Amniotic stem cell (primary cell): ENCODE measurements at places on chromosomes 11 and 22.

DNA sequence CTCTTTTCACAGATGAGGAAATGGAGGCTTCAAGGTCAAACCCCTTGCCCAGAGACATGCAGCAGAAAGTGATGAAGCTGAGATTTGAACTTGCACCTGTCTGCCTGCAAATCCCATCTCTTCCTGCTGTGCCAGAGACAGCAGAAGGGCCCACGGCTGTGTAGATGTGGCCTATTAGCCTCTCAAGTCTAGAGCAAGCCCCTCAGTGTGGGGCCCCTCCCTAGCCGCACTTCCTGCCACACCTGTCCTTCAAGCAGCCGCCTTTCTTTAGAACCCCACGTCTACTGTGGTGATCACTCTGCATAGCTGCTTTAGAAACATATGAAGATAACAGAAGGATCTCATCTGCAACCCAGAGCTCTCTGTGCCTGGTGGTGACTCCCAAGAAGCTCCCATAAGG, 41.2 kb upstream of the JAM3 start:
- DNase-seq, result no peak

DNA sequence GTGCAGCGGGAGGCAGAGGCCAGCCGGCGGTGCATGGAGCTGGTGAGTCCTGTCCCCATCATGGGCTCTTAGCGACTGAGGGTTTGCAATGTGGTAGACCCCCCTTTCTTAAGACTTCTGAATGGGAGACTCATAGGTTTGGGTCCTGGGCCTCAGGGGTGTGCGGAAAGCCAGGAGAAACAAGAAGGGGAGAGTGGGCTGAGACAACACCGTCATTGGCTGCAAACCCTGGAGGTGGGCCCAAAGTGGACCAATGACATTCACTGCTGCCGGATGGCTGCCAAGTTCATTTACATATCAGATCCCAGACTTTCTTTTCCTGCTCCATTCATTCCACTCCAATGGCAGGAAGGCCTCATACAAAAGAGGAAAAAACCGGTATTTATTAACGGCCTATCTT, 213.3 kb downstream of the MYO18B start:
- no peak for DNase-seq

DNA sequence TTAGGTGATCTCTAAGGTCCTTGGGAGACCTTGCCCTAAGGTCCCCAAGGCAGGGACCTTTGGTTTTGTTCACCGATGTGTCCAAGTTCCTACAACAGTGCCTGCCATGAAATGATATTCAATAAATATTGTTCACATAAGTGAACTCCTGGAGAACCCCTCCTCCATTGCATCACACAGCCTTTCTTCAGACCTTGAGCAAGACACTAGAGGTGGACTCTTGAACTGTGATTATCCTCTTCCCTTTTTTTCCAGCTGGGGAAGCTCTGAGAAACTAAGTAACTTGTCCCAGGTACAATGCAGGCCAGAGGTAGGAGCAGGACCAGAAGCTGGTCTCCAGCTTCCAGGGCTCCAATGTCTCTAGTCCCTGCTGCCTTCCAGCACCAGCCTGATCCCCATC, 76.6 kb upstream of the LMO1 start:
- DNase-seq, result no peak

DNA sequence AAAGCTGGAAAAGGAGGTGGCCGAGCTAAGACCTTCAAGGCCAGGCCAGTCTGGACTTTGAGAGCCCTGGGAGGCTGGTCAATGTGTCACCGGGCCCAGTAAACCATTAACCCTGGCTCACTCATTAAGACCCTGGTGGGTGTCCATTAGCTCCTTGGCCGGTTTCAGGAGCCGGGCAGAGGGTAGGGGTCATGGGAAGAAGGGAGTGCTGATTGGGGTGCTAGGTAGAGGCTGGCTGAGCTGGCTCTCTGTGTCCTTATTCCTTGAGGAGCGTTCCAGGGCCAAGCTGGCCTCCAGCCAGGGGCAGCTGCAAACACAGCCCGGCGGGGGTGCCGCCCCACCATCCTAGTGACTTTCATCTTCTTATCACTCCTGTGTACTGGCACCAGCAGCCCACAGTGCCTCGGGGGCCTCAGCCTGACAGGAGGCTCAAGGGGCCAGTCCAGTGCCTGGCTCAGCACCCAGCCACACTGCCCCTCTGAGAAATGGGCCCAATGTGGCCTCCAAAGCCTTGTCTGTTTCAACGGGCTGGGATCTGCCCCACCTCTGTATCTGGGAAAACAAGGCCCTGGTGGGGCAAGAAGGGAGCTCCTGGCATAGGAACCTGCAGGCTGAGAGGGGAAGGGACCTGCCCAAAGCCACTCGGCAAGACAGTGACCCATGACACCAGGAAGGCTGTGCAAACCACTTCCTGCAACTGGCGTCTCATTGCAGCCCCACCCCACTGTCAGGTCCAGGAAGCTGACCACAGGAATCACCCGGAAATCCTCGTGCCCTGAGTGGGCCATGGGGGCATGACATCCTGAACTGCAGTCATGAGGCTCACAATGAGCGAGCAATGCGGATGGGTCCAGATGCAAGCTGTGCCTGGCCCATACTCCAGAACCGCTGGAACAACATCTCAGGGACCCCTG, 15.1 kb upstream of the RGL4 start:
- DNase-seq, result no peak

GRCh38 chr22:37804881-37805809, 2.6 kb upstream of the GCAT start:
- no peak for DNase-seq

- DNase-seq, result no peak
Measured at GRCh38 chr11:111632516-111633220, 30.4 kb downstream of the SIK2 start.

DNA sequence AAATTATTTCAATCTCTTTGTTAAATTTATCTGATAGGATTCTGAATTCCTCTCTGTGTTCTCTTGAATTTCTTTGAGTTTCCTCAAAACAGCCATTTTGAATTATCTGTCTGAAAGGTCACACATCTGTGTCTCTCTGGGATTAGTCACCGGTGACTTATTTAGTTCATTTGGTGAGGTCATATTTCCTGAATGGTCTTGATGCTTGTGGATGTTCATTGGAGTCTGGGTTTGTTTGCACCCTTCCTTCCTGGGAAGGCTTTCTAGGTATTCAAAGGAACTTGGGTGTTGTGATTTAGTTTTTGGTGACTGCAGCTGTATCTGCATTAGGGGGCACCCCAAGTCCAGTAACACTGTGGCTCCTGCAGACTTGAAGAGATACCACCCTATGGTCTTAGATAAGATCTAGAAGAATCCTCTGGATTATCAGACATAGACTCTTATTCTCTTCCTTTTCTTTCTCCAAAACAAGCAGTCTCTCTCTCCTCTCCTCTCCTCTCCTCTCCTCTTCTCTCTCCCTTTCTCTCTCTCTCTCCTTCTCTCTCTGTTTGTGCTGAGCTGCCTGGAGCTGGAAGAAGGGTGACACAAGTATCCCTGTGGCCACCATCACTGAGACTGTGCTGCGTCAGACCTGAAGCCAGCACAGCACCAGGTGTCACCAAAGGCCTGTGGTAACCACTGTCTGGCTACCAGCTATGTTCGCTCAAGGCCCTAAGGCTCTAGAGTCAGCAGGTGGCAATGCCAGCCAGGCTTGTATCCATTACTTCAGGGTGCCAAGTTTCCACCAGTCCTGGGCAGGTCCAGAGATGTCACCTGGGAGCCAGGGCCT, 3.3 kb upstream of the HEPN1 start:
- DNase-seq, result no peak

DNA sequence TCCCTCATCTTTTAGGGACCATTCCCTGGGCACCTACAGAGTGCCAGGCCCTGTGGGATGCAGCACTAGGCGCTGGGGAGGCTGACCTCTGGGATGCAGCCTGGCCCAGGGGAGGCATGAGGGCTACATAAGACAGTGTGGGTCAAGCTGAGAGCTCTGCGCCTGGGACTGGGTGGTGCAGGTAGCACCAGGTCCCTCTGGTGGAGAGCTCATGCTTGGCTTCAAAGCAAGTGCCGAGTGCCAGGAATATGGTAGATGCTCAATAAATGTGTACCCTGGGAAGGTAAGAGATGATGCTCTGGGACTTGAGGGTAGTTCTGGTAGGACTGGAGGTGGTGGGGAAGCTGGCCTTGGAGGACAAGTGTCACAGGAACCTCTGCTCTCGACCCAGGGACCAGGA, 2.0 kb upstream of the MPPED1 start:
- no peak for DNase-seq

GRCh38 chr22:26845021-26845743, 187.8 kb downstream of the MIAT start:
- DNase-seq, result no peak

DNA sequence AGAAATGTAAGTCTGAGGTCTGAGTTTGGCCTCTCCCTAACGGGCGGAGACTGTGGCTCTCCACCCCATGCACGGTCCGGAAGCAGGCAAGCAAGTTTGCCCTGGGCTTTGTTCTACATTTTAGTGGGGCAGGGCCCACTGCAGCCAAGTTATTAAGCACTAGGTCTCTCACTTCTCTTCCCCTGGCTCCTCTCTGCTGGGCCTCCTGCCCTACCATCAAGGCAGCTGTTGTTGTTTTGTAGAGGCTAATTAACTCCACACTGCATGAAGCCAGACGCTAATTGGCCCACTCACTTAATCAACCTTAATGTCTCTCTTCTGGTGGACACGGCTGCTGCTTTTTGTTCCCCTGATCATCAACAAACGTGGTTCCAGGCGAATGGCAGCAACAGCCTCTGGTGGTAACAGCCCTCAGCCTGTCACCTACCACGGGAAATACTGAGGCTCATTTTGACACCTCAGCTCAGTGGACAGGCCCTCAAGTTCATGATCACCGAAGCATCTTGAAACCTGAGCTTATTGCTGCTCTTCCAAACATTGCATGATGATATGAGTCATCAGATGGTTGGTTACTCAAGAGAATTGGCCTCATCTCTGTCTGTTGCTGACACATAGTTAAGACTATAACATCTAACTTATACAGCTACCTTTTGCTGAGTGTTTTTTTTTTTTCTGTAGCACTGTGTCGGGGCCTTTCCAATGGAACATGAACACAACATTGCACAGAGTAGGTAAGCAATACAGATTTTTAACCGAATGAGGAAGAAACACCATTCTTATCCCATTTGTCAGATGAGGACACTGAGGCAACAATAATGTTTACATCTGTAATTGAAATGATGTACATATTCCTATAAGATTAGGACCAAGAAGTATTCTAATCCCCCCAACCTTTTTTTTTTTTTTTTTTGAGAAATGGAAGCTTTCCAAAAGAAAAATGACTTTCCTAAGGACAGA, 20.8 kb upstream of the LMO2 start:
- DNase-seq, result peak; percentile 17

DNA sequence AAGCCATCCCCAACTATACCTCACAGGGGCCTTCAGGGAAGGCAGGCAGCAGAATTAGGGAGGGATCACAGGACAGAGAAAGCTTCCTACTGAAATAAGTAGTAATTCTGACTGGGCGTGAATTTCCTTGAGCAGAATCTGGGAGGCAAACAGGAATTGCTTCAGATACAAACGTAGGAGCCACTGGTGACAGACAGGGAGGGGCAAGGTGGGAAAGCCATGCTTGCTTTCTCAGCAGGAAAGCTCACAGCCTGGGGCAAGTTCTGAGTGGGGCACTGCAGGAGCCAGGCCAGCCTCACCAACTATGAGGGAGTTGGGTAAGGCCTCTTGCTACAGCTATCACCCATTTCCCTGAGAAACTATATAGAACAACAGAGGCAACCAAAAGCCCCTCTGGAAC, 43.6 kb downstream of the ARHGAP32 start:
- no peak for DNase-seq

- DNase-seq, result no peak
Measured at GRCh38 chr11:114738954-114739353, 60.6 kb downstream of the NXPE2 start.

DNA sequence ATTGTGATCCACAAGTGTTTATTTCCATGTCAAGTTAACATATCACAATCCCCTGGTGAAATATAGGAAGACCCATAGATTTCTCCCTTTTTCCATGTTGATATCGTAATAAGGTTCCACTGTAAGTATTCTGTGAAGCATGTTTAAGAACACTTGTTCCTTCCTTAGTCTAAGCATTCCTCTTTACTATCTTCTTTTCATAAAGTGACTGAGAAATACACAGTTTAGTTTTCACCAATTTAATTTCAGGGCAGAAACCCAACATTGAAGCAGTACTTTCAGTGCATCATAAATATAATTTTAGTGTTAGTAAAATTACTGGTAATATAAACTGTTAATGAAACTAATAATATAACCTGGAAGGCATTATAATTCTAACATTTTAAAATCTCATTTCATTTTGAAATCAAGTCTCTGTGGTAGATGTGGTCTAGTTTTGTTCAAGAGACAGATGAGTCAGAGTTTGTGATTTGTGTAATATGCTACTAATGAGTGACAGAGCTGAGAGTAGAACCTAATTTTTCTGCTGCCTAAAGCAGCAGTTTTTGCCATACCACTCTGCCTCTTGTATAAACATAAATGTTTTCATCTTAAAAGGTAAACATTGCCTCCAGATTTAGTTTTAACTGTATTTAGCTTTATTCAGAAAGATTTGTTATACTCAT, 79.4 kb downstream of the ATM start:
- peak; percentile 39 for DNase-seq

DNA sequence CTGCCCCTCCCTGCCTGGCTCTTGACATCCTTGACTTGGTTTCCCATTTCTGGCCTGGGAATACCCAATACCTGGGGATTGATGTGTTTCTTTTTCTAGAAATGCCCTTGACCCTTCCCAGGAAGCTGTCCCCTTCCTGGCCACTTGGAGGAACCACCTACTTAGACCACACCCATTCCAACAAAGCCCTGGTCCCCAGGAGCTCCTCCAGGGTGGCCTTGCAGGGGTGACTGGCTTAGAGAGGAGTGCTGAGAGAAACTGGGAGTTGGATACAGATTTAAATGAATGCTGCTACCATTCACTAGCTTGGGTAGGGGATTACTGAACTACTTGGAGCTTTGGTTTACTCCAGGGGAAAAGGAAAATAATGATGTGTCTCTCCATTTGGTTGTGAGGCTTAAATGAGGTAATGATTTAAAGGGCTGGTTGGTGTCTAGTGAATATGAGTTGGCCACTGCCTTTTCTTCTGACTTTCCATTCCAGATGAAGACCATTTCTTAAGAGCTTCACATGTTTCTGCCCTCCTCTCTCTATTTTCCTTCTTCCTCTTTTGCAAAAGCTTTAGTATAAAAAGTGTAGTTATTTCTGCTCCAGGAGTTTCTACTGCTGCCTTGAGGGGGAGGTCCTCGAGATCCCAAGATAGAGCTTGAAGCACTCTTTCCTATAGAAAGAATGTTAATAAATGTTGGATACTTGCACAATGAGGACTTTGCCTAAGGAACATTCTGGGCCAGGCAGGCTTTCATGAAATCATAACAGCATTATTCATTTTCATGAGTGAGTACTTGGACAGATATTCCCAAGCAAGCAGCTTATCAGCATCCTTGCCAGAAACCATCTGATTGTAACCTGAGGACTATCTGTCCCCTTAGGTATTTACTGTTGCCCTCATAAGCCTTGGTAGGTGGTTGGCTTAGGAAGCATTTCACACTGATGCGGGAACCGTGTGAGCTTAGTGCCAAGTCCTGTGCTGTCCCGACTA, 22.4 kb downstream of the PANX1 start:
- no peak for DNase-seq

DNA sequence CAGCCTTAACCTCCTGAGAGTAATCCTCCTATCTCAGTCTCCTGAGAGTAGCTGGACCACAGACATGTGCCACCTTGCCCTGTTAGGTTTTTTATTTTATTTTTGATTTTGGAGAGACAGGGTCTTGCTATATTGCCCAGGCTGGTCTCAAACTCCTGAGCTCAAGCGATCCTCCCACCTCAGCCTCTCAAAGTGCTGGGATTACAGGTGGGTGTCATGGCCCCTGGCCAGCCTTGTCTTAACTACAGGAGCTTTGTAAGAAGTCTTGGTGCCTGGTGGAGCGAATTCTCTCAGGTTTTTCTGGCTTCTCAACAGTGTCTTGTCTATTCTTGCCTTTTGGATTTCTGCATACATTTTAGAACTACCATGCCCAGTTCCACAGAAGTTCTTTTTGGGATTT, 546.4 kb downstream of the TBC1D22A start:
- DNase-seq, result no peak
